ENCODE measurements at places on chromosomes 7 and 10. TPM values are rescaled to one million over a fixed set of nuclear protein-coding genes. Genes with fewer than 3 reads are reported as not detected.

GRCh38 chr7:118771672-118772071, 547.2 kb downstream of the ANKRD7 start:
- DNase-seq = no peak

GRCh38 chr7:142615508-142615907, 133.8 kb upstream of the PRSS1 start:
- DNase-seq = no peak

GRCh38 chr7:99473315-99473596, 566 bp downstream of the ZNF789 start:
- peak; percentile 60 for DNase-seq

DNA sequence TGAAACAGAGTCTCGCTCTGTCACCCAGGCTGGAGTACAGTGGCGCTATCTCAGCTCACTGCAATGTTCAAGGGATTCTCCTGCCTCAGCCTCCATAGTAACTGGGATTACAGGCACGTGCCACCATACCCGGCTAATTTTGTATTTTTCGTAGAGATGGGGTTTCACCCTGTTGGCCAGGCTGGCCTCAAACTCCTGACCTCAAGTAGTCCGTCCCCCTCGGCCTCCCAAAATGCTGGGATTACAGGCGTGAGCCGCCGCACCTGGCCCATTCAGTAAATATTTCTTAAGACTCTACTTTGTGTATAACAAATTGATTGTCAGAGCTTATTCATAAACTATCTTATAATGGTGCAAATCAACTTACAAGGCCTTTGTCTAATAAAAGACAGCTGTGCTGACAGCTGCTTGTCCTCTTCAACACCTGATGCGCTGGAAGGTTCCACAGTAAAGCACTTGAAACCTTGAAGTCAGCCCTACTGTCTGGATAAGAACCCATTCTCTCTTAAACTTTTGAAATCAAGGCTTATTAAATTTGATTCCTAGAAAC, 14.7 kb downstream of the ECHDC3 start:
- DNase-seq = no peak

GRCh38 chr7:98618786-98619185, 1.7 kb downstream of the NPTX2 start:
- DNase-seq = peak; percentile 62

GRCh38 chr10:3745521-3745920, 39.5 kb downstream of the KLF6 start:
- no peak for DNase-seq

Gene CTAGE8
- 2.6 TPM for total RNA-seq

Gene ADAP1
- total RNA-seq = 10.5 TPM
